Effector CD8-positive, alpha-beta T cell (primary cell): ENCODE measurements at places on chromosomes 6 and 20.

DNA sequence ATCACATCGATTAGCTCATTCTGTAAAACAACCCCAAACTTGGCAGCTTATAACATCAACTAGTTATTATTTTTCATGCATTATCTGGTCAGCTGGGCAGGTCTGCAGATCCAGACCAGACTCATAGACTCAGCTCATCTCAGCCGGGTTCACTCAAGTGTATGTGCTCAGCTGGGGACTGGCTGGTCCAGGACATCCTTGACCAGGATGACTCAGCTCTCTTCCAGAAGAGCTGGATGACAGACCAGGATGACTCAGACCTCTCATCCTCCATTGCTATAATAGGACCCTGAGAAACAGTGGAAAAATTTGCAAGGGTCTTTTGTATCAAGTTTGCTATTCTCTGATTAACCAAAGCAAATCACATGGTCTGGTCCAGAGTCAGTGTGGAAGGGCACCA is 312.5 kb upstream of the PLCB4 start:
- DNase-seq, result no peak

DNA sequence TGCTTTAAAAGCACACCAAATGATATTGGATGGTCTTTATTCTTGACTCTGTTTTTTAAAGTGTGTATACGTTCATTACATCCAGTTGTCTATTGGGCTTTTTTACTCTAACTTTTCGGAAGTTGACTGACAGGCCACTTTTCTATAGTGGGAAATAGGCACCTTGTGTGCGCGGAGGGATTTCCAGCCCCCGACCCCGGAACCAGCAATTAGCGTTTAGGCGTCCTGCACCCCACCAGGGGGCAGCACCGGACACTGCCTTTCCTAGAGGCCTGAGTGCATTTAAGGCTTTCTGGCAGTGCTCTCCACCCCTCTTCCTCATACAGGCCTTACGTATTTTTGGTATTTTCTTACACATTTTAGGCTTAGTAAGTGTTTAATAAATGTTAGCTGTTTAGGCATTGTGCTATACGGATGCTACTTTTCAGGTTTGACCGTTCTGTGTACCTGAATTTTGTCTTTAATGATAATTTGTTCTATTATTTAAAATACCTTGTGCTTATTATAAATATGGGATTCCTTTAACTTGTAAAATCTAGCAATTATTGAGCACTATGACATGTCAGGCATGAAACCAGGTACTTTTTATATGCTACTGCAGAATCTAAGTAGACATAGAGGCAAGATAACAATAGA is 231.8 kb downstream of the BCKDHB start:
- DNase-seq, result peak; percentile 43

GRCh38 chr6:22558288-22558882 is 11.0 kb upstream of the HDGFL1 start:
- no peak for DNase-seq

GRCh38 chr6:109263873-109264700 is 118.2 kb downstream of the CD164 start:
- DNase-seq, result no peak

DNA sequence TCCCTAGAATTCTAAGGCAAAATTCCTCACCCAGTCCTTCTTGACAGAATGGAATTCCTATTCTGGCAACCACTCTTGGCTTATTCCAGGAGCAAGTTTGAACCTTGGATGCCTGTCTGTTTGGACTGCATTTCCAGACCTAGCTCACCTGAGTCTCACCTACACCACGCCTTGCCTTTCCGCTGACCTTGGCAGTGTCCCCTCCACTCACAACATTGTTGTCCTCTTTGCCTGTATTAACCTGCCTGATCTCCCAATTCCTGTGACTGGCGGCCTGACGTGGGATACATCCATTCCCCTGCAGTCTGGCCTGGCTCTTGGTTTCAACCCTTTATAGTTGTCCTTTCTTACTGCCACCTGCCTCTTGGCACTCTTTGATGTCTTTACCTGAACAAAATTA is 281.4 kb upstream of the SOX4 start:
- no peak for DNase-seq

DNA sequence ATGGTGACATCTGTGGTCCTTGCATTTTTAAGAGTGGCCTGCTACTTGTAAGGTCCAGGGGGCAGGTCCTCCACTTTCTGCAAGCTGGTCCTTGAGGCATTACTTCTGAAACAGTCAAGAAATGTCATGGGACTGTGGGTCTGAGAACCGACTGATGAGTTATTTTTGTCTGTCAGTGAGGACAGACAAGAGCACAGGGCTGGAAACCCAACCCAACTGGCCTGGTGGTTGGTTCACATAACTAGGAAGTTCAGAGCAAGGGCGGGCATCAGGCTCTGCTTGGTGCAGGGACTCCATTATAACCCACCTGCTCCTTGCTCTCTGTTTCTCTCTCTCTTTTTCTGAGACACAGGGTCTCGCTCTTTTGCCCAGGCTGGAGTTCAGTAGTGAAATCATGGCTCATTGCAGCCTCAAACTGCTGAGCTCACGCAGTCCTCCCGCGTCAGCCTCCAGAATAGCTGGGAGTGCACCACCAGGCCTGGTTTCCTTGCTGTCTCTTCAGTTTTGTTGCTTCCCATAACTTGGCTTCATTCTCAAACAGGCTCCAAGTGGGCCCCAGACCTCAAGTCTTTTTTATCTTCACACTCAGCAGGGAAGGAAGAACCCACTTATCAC is 9.2 kb downstream of the CST3 start:
- no peak for DNase-seq

DNA sequence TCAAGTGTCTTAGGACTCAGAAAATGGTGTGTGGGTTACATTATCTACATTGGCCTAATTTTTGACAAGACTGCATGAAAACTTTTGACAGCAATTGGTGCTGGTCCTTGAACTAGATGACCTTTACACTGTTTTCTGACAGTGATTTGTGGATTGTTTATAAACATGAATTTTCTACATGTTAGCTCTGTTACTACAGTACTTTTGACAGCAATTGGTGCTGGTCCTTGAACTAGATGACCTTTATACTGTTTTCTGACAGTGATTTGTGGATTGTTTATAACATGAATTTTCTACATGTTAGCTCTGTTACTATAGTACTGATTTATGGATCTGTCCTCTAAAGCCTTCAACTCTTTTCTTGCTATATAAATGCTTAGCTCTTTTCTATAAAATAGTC is 16.7 kb downstream of the KCTD20 start:
- no peak for DNase-seq

DNA sequence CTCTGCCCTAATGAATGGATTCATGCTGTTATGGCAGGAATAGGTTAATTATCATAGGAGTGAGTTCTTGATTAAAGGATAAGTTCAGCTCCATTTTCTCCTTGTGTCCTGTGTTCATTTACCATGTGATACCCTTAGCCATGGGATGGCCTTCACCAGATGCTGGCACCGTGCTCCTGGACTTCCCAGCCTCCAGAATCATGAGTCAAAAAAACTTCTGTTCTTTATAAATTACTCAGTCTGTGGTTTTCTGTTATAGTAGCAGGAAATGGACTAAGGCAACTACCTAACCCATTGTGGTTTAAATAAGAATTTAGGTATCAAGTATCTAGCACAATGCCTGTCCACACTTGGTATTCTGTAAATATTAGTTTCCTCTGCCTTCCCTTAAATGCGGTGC is 223.5 kb downstream of the MEI4 start:
- DNase-seq, result no peak

- no peak for DNase-seq
Measured at GRCh38 chr6:163986313-163986712, 571.8 kb downstream of the QKI start.

- DNase-seq, result no peak
Measured at GRCh38 chr20:64106981-64107735, at the start of gene NPBWR2. TSS of gene NPBWR2 (minus strand) at chr20:64107565. CDS start at chr20:64106831, 734 bp downstream.

DNA sequence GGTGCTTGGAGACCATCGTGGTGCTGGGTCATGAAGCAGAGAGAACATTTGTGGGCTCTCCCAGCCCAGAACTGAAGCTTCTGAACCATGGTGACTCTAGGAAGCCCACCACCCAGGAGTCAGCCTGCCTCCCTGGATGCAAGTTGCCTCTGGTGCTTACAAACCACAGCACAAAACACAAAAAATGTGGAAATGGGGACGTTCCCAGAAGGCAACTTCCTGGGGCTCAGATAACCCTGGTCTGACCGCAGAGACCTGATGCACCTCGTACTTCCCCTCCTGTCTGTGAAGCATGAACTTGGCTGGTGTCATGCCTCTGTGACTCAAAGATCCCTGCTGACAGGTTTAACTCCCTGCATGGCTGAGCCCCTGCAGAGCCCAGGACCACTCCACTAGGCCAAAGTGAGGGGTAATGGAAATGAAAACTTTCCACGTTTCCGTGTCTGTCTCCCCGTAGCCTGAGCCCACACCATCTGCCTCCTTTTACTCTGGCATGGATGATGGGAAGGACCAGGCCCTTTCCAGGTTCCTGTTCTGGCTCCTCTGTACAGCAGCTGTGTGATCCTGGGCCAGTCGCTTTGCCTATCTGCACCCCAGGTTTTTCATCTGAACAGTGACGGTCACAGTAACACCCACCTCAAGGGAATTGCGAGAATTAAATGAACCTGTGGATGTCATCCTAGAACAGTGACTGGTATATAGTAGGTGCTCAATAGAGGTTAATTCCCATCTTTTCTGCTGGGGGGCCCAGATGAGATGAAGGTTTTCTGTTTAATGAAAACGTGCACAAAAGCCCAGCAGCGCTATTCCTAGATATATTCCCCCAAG is 57.7 kb downstream of the PPP1R16B start:
- no peak for DNase-seq

DNA sequence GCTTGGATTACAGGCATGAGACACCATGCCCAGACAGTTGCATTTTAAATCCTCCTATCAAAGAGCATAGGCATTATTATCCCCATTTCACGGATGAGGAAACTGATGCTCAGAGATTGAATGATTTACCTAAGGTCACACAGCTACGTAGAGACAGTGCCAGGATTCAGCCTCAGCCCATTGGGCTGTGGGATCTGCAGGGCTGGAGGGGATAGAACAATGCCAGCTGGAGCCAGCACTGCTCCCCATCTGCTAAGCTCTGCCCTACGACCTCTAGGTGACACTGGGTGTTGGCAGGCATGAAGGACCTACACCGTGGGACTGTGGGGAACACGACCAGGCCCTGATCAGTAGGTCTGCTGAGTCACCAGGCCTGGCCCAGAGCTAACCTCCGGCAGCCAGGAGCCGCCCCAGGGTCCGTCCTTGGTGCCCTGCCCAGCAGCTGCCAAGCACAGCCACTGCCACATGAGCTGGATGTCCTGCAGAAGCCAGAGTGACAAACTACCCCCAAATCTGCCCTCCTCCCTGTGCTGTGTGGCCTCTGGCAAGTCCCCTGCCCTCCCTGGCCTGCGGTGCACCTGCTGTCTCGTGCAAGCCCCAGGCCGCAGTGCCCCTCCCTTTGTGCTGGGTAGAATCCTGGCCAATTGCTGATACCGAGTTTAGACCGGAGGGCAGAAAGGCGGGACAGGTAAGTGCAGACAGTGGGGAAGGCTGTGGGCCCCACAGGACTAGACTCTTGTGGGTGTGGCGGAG is 47.6 kb upstream of the PTGIS start:
- DNase-seq, result no peak

- no peak for DNase-seq
Measured at GRCh38 chr6:53309059-53309900, 39.5 kb downstream of the ELOVL5 start.

- no peak for DNase-seq
Measured at GRCh38 chr6:166169549-166170421, 2.1 kb upstream of the TBXT start.

DNA sequence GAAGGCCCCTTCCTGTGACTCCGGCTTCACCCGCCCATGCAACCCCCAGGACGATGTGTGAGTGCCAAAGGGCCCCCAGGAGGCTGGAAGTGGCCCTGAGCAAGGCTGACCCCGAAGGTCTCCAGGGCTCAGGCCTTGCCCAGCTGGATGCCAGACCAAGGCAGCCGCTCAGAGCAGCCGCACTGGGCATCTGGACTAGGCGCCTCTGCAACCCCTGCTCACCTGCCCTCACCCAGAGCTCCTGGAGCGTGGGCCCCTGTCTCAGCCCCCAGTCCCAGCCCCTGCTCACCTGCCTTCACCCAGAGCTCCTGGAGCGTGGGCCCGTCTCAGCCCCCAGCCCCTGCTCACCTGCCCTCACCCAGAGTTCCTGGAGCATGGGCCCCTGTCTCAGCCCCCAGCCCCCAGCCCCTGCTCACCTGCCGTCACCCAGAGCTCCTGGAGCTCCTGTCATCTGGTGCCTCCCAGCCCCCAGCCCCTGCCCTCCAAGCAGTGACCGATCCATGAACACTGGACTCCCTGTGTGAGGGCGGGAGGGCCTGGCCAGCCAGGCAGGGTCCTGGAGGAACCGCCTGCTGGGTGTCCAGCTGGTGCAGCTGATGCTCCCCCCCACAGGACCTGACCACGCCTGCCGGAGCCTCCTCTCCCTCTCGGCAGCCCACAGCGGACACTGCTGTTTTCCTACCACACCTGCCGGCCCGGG is 1.1 kb downstream of the SRMS start:
- no peak for DNase-seq

- no peak for DNase-seq
Measured at GRCh38 chr6:146441907-146442306, 101.7 kb upstream of the RAB32 start.

- DNase-seq, result no peak
Measured at GRCh38 chr6:63926950-63927927, 291.6 kb downstream of the PHF3 start.

DNA sequence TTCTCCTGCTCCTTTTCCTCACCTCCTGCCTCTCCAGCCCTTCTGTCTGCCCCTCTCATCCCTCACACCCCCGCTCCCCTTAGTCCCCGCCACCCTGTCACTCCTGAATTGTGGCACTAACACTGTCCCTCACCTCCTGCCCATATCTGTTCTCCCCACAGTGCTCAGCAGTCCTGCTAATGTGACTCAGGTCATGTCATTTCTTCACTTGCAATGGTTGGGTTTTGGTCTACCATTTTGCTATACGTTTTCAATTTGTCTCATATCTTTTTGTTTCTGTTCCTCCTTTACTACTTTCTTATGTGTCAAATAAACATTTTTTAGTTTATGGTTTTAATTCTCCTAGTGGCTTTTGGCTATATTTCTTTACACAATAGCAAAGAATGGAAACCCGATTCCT is 1.3 kb upstream of the HLA-B start:
- DNase-seq, result no peak

GRCh38 chr6:160258346-160259142 is at the start of gene SLC22A2:
TSS of gene SLC22A2 (minus strand) at chr6:160258821. CDS start at chr6:160258757, 64 bp downstream.
- no peak for DNase-seq

GRCh38 chr6:27668442-27669294 is 195.8 kb upstream of the ZNF184 start:
- no peak for DNase-seq

GRCh38 chr20:47343007-47343472 is 13.5 kb downstream of the ZMYND8 start:
- DNase-seq, result no peak

GRCh38 chr6:110512991-110513390 is 36.6 kb upstream of the SLC22A16 start:
- DNase-seq, result no peak

GRCh38 chr6:37637562-37638413 is 59.9 kb downstream of the MDGA1 start:
- no peak for DNase-seq

- DNase-seq, result no peak
Measured at GRCh38 chr6:87126501-87126900, 28.9 kb upstream of the ZNF292 start.

- DNase-seq, result no peak
Measured at GRCh38 chr6:111481836-111482187, 1.2 kb downstream of the REV3L start.

GRCh38 chr6:111745186-111745585 is 128.1 kb downstream of the FYN start:
- DNase-seq, result no peak
